ENCODE measurements at places on chromosomes 12 and 14.

- no peak for DNase-seq
Observed at GRCh38 chr14:68848253-68848652, 55.4 kb upstream of the ZFP36L1 start.

GRCh38 chr14:72692696-72693095 is 201.2 kb downstream of the DPF3 start:
- DNase-seq, result no peak

DNA sequence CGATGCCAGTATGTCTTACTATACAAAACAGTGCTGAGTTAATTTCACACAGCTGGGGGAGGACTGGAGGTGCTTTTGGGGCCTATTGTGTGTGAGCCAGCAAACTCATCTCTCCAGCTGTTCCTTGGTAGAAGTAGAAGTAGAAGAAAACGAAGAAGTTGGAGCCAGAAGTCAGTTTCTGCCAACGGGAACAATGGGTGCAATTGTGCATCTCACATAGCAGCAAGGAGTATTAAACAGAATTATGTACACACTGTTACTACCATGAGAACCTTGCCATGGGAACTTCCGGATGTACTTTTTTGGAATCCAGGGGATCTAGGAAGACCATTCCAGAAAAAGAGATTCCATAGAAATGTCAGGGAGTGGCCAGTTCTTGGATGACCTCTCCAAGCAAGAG is 88.6 kb downstream of the VCPKMT start:
- no peak for DNase-seq

DNA sequence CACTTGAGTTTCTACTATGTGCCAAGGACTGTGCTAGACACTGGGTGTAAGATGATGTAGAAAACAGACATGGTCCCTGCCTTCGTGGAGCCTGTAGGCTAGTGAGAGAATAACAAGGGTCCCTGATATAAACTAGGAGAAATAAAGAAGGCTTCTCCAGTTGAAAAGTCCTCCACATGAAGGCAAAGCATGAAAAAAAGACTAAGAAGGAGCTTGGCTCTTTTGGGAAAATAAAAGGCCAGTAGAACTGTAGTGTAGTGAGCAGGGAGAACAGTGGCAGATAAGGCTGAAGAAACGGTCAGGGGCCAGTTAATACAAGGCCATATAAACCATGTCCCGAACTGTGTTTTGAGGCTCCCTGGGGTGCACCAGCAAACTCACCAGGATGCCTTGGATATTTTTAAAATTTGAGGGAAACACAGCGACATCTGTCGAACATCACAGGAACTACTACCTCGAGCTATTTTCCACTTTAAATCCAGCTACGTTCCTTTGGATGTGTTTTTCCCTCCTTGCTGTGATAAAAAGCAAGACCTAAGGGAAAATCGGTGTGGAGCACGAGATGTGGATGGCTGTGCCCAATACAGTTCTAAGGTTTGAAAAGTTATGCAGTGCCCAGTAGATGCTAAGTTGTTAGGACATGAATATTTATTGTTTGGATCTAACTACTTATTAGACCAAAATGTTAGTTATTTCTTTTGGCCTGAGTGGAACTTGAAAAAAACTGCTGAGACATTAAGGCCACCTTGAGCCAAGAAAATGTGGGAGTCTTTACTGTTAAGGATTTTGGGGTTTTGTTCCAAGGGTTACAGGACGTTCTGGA is 8.5 kb upstream of the CFL2 start:
- DNase-seq, result peak; percentile 70

- no peak for DNase-seq
Observed at GRCh38 chr12:75890141-75890540, 141.4 kb downstream of the PHLDA1 start.

GRCh38 chr14:74649673-74650072 is 37.6 kb upstream of the LTBP2 start:
- no peak for DNase-seq

- no peak for DNase-seq
Observed at GRCh38 chr14:83147006-83147405, 1613.4 kb upstream of the SEL1L start.
